Activated T-cell treated with anti-CD3 and anti-CD28 coated beads, Interleukin-2, amount 50 U/mL, for 72 hours (primary cell): ENCODE measurements at places on chromosomes 16 and 17. TPM values are rescaled to one million over a fixed set of nuclear protein-coding genes. Genes with fewer than 3 reads are reported as not detected.

GRCh38 chr16:30439720-30440348 is 5.8 kb downstream of the SEPHS2 start:
- no peak for DNase-seq

GRCh38 chr17:3009411-3009920 is 53.9 kb downstream of the OR1D5 start:
- no peak for DNase-seq

- no peak for DNase-seq
Observed at GRCh38 chr17:50204431-50204830, 3.0 kb upstream of the COL1A1 start.

GRCh38 chr17:45040459-45040858 is 11.0 kb downstream of the DCAKD start:
- no peak for DNase-seq

- DNase-seq: no peak
Observed at GRCh38 chr17:40058186-40058784, 4.1 kb upstream of the MED24 start.

DNA sequence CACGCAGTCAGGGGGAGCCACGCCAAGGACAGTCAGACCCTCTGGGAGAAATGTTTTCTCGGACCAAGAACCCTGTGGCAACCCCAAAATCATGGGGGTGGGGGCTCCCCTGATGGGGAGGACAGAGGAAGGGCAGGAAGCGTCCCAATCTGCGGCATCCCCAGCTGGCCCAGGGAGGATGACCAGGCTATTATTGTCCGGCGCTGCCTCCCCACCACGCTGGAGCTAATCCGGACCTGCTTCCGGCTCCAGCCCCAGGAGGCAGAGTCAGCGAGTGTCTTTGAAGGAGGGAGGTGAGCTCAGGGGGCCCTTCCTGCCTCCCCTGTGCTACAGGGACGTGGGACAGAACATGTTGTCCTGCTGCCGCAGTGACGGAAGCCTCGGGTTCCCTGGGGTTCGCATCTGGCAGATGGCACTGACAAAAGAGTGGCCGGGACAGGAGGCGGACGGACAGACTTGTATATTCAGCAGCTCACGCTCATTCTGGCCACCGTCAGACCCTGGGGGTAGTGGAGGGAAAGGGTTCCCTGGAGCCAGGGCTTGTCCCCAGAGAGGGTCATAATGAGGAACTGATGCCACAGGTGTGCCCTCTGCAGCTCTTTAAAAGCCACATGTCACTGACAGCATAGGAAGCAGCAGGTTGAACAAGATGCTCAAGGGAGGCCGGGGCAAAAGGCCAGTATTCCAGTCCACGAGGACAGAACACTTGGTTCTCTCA is 54.3 kb upstream of the CDC42EP4 start:
- no peak for DNase-seq

DNA sequence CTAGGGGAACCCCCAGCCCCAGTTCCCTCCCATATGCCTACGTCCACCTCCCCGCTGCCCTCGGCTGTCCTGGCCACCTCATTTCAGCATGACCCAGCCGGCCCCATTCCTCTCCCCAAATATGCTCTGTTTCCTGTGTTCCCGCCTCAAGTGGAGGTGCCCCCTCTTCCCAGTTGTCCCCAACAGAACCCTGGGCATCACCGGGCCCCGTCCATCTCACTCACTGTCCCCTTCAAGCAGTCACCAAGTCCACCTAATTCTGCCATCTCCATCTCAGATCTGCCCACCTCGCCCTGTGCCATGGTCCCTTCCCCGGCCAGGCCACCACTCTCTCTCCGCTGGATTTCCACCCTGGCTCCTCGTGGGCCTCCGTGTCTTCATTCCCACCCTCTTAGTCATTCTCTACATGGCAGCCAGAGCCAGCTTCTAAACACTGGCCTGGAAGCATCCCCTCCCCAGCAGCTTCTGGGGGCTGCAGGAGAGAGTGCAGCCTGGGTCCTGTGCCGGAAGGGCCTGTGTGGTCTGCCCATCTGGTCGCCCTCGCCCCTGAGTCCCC is 12.8 kb downstream of the CDK3 start:
- DNase-seq: no peak

DNA sequence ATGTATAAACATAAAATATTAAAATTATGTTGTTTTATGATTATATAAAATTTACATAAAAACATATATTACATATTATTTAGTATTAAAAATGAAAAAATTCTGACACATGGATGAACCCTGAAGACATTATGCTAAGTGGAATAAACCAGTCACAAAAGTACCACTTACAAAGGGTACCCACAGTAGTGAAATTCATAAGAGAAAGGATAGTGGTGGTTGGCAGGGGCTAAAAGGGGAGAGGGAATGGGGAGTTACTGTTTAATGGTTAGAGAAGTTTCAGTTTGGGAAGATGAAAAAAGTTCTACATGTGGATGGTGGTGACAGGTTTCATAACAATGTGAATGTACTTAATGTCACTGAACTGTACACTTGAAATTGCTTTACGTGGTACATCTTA is 41.4 kb downstream of the FBXL20 start:
- DNase-seq: no peak

DNA sequence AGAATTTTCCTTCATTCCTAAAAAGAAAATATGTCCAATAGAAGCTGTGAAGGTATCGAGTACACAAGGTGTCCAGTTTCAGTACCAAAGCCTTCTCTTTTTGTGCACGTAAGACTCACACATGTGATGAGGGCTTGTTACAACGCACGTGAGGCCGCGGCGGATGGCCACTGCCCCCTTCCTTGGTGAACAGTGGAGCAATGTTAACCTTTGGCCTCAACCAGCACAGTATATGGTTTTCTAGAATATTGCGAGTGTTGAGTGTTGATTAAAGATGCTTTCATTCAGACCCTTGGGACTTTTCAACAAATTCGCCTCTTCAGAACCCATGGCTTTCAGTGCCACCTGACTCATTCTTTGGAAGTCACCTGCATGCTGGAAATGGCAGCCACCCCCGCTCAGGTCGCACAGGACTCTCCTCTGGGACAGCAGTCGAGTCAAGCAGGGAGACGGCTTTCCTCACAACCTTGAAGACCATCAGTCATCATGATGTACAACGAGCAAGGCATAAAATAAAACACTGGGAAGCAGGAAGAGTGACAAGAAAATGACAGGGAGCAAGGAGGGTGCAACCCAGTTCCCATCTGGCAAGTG is 14.5 kb downstream of the MAP1LC3B start:
- no peak for DNase-seq

- DNase-seq: peak; percentile 89
Observed at GRCh38 chr17:43393944-43394482, 4.8 kb upstream of the ARL4D start.

- no peak for DNase-seq
Observed at GRCh38 chr17:77817953-77818352, 140.6 kb upstream of the TNRC6C start.

DNA sequence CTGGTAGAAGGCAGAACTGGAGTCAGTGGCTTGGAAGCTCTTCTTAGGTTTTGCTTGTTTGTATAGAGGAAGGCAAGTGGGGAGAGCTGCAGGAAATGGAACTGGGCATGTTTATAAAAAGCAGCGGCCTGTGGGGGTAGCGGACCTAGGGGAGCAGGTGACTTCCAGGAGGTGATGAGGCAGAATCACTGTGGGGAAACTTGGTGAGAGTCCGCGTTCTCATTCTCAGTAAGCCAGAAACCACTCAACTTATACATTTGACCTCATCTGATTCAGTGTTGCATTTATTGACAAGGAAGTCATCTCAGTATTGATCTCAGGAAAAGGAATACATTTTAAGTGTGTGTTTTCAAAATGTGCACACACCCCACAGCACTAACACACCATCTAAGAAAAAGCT is 299.8 kb downstream of the CNTNAP4 start:
- no peak for DNase-seq

GRCh38 chr17:32741381-32741780 is 135.5 kb downstream of the MYO1D start:
- no peak for DNase-seq

DNA sequence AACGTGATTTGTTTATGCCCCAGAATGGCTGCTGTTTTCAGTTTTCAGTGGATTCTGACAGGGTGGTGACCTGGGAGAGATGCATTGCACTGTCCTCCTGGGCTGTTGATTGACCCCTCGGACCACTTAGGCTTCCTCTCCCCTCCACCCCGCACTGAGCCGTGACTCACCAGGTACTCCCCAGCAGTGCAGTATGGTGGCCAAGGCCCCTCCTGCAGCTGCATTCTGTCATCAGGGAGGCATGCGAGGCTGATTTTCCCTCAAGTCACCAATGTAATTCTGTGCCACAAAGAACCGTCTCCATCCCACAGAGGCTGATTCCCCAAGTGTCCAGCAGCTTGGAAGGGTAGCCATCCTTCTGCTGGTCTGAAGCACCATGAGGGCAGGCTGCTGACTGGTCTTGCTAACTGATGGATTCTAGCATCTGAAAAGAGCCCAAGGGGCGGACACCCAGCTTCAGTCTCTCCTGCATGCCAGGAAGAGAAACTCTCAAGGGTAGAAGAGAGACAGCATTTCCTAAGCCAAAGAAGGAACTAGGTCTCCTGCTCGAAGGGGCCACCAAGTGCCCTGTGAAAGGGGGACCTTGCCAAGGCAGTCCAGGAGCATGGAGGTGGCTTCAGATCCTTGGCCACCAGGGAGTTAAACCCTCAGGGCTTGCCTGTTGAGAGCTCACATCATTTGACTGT is 148.1 kb downstream of the SOCS1 start:
- no peak for DNase-seq

DNA sequence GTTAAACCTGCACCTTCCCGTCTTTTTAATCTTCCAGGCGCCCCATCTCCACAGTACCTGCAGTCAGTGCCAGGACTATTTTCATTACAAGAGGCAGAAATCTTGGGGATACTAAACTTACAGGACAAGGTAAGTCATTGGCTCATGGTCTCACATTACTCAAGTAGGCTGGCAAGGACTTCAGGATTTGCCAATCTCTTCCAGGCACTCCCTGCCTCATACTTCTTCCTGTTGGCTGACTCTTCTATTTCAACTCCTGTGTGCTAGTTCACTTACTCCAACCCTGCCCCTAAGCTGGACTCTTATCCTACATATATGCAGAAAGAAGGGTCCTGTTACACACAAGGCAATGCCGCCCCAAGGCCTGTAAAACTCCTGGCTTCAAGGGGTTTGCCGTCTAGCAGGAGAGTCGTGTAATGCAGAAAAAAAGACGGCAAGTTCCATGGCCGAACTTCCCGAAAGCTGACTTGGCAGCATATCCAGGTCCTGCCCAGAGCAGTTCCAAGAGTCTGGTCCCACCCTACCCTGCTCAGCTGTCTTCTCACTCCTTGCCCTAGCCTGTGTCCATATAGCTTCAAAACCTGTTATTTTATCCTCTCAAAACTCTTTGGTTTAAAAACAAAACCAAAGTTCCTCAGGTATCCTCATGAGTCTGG is 14.8 kb downstream of the ERN1 start:
- no peak for DNase-seq

GRCh38 chr16:80407265-80407987 is 133.4 kb upstream of the DYNLRB2 start:
- no peak for DNase-seq

DNA sequence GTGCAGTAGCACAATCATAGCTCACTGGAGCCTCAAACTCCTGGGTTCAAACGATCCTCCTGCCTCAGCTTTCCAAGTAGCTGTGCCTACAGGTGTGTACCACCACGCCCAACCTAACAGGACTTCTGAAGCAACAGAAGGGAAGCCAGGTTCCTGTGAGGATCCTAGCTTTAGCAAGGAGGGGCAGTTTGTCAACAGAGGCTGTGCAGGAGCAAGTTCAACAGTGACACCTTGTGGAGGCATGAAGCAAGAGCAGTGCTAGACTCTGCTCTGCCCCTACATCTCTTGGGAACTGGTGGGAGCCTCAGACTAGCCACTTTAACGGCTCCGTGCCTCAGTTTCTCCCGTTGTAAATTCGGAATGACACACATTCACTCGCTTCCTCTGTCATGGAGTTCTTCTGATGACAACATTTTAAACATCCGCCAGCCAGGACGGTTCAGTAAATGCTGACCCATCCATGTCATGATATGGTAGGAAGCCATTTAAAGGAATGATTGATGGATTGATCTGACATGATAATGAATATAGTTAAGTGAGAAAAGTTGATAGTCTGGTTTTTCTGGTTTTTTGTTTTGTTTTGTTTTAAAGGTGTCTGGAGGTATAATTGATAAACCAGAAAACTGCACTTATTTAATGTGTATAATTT is 218.7 kb downstream of the MRTFB start:
- peak; percentile 38 for DNase-seq

- peak; percentile 48 for DNase-seq
Observed at GRCh38 chr17:40490289-40490853, 11.1 kb downstream of the TNS4 start.

DNA sequence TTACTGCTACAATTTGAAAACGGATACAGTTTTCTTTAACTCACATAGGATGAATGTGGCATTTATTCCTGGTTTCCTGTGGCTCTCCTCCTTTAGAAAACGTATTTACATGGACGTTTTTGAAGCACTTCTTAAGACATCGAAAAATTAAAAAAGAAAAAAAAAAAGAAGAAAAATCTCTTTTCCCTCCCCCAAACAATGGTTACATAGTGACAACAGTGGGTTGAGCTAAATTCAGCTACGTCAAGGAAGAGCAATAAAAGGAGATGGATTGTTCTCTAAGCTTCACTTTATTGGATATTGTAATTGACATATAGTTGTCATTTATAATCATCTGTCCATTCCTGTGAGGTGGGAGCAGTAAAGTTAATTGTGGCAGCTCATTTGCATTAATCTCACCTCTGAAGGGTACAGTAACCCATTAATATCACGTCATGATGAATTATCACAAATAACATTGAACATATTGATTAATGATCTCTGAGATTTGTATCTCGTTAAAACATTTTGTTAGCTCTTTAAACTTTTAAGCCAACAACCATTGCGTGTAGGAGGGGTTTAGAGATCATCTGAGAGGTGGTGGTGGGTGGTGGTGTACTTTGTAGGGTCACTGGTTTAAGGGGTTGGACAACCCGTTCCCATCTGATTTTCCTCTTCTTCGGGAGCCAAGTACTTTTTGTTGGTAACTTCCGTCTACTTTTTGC is 184.2 kb downstream of the WWOX start:
- no peak for DNase-seq

DNA sequence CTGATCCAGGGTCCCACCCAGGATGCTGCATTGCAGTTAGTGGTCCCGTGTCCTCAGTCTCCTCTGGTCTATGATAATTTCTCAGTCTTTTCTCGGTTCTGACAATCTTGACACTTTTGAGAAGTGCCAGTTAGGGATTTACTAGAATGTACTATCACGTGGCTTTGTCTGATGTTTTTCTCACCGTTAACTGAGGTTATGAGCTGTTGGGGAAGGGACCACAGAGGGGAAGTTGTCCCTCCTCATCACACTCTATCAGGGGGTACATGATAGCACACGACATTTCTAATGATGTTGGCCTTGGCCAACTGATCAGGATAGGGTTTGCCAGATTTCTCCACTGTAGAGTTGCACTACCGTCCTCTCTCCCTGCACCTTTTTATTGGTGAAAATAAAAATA is 250.9 kb upstream of the SDK2 start:
- no peak for DNase-seq

RAB37 gene
- total RNA-seq: 18.1 TPM

HOXB4 gene
- total RNA-seq: 1.9 TPM

FBXO39 gene
- total RNA-seq: 1.0 TPM

SLC2A4 gene
- total RNA-seq: 0.07 TPM

NHLRC4 gene
- total RNA-seq: 1.4 TPM

TMEM88 gene
- 5.3 TPM for total RNA-seq

PABPN1L gene
- total RNA-seq: not detected

KRT33B gene
- not detected for total RNA-seq

IRF8 gene
- 52.4 TPM for total RNA-seq
